Right lobe of liver (tissue), 6 donors: ENCODE measurements at places on chromosomes 13 and 19. TPM values are rescaled to one million over a fixed set of nuclear protein-coding genes. Genes with fewer than 3 reads are reported as not detected.
A peak's percentile ranks its signal among the peaks of the same experiment; 100 is the strongest.

The CYP2S1 gene
- 0.58 TPM for total RNA-seq

The KLK14 gene
- total RNA-seq: 0.18 TPM

DNA sequence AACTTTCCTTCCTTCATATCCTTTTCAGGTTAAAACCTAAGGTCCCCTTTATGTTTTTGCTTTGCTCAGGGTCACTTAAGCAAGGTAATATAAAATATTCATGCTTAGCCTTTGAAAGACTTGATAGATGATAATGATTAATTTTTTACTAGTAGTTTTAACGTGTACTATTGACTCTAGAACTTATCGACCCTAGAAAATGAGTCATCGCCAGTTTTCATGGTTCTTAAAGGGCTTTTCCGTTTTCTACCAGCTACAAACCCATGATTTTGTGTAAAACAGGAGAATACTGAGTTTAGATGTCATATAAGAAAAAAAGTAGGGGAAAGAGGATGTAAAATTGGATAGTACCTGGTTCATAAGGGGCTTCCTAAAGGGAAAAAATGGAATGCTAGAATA lies 75.7 kb downstream of the DHRS12 start:
- peak overlapping the region; percentile 53 for H3K27ac ChIP-seq
- no peak for DNase-seq
- no peaks in the 10 kb centered on the region for H3K36me3 ChIP-seq
- no peaks in the 10 kb centered on the region for H3K27me3 ChIP-seq
- peak overlapping the region; percentile 4 for H3K4me3 ChIP-seq
- H3K4me1 ChIP-seq: no peaks in the 10 kb centered on the region

- no peak for DNase-seq
- no peaks in the 10 kb centered on the region for H3K27me3 ChIP-seq
- peaks cover 42% of the 10 kb centered on the region for H3K36me3 ChIP-seq
- H3K4me3 ChIP-seq: no peak overlapping the region
- H3K4me1 ChIP-seq: no peaks in the 10 kb centered on the region
Observed at GRCh38 chr13:113178070-113178895, 19.8 kb downstream of the PROZ start.

The APOC4 gene
- total RNA-seq: 293 TPM

DNA sequence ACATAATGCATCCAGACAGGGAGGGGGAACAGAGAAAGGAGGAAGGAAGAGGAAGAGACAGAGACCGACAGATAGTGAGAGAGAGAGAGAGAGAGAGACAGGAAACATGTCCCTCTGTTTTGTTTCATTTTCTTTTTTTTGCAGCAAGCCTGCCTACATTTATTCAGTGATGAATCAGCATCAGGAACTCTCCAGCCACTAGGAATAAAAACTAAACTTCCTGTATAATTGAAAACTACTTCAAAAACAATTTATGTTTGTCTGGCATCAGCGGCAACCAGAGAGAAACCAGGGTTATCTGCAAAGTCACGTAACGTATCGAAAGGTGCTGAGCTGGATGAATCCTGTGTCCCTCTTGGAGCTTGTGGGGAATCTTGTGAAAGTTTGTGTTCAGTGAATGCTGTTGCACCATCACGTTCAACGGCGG lies 148.6 kb upstream of the SOX21 start:
- no peaks in the 10 kb centered on the region for H3K27me3 ChIP-seq
- no peaks in the 10 kb centered on the region for H3K4me1 ChIP-seq
- no peaks in the 10 kb centered on the region for H3K36me3 ChIP-seq
- no peak overlapping the region for H3K4me3 ChIP-seq
- no peak overlapping the region for H3K27ac ChIP-seq
- DNase-seq: no peak

- no peaks in the 10 kb centered on the region for H3K36me3 ChIP-seq
- DNase-seq: no peak
- no peak overlapping the region for H3K4me3 ChIP-seq
Observed at GRCh38 chr19:31666126-31666525, 316.9 kb upstream of the TSHZ3 start.

DNA sequence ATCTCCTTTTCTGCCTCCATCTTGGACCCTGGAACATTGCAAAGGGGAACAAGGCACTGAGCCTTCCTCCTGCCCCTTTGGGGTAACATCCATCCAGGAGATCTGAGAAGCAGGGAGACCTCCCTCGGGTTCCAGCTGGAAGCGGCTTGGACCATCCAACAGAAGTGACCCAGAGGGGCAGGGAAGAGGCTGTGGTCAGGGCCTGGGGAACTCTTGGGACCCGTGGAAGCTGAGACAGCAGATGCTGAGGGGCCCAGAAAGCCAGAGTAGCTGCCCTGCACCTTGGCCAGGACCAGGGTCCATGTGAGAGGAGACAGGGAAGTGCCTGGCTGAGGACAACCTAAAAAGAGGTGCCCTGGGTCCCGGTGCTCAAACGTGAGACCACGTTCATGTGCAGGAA lies 21.9 kb upstream of the KCTD15 start:
- H3K4me1 ChIP-seq: no peaks in the 10 kb centered on the region
- no peak overlapping the region for H3K27ac ChIP-seq
- no peaks in the 10 kb centered on the region for H3K36me3 ChIP-seq
- no peaks in the 10 kb centered on the region for H3K27me3 ChIP-seq
- DNase-seq: no peak
- H3K4me3 ChIP-seq: no peak overlapping the region

The GPR12 gene
- not detected for total RNA-seq

DNA sequence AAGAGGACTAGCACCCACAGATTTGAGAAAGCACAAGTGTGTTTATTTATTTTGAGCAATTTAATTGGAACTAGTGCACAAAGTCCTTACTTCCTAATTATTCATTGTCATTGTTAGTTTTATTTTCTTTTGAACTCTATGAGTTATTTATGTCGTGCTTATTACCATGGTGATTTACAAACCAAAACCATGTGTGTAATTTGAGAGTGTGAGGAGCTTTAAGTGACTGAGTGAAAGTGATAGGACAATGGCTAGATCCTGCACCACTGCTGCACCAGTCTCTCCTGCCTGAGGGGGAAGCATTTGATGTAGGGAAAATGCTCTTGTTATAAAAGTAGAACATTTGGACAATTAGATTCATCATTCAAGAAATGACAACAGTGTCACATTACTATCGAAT lies 172.3 kb upstream of the KLF12 start:
- no peak for DNase-seq
- H3K36me3 ChIP-seq: no peaks in the 10 kb centered on the region
- H3K4me1 ChIP-seq: no peaks in the 10 kb centered on the region
- no peak overlapping the region for H3K4me3 ChIP-seq
- no peak overlapping the region for H3K27ac ChIP-seq

- H3K4me3 ChIP-seq: peak overlapping the region; percentile 10
- H3K36me3 ChIP-seq: no peaks in the 10 kb centered on the region
- no peaks in the 10 kb centered on the region for H3K27me3 ChIP-seq
- peaks cover 13% of the 10 kb centered on the region for H3K4me1 ChIP-seq
- no peak overlapping the region for H3K27ac ChIP-seq
Observed at GRCh38 chr13:44191504-44192171, 182.0 kb upstream of the SERP2 start.

- peaks cover 24% of the 10 kb centered on the region for H3K36me3 ChIP-seq
- H3K27ac ChIP-seq: no peak overlapping the region
- H3K4me1 ChIP-seq: no peaks in the 10 kb centered on the region
- no peak overlapping the region for H3K4me3 ChIP-seq
Observed at GRCh38 chr19:34383599-34383998, 18.6 kb downstream of the GPI start.

- H3K4me3 ChIP-seq: no peak overlapping the region
- no peaks in the 10 kb centered on the region for H3K27me3 ChIP-seq
- no peak overlapping the region for H3K27ac ChIP-seq
- no peak for DNase-seq
- no peaks in the 10 kb centered on the region for H3K36me3 ChIP-seq
- no peaks in the 10 kb centered on the region for H3K4me1 ChIP-seq
Observed at GRCh38 chr19:27833031-27833430, 1379.9 kb downstream of the UQCRFS1 start.

The LRG1 gene
- 566 TPM for total RNA-seq

The CEACAM19 gene
- total RNA-seq: 9.0 TPM

- H3K27ac ChIP-seq: no peak overlapping the region
- no peaks in the 10 kb centered on the region for H3K36me3 ChIP-seq
- no peak overlapping the region for H3K4me3 ChIP-seq
Observed at GRCh38 chr13:41049480-41050440, 11.5 kb upstream of the WBP4 start.

The DIRAS1 gene
- total RNA-seq: 0.19 TPM

DNA sequence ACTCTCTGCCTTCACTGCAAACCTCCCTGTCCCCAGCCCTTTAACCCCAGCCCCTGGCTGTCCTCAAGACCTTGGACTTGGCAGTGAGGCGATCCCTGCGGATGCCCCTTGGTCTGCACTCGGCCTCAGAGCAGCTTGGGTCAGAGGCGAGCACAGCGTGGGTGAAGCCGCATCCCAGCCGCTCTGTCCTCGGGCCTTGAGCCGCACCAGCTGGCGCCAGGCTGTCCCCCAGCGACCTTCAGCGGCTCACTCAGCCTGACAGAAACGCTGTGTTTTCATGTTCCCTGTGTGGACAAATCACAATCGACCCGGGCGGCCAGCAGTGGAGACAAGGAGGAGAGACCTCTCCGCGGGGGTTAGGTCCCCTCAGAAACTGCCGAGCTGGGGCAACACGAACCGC lies 52.0 kb downstream of the GNG7 start:
- H3K4me3 ChIP-seq: no peak overlapping the region
- no peak overlapping the region for H3K27ac ChIP-seq
- H3K36me3 ChIP-seq: no peaks in the 10 kb centered on the region

DNA sequence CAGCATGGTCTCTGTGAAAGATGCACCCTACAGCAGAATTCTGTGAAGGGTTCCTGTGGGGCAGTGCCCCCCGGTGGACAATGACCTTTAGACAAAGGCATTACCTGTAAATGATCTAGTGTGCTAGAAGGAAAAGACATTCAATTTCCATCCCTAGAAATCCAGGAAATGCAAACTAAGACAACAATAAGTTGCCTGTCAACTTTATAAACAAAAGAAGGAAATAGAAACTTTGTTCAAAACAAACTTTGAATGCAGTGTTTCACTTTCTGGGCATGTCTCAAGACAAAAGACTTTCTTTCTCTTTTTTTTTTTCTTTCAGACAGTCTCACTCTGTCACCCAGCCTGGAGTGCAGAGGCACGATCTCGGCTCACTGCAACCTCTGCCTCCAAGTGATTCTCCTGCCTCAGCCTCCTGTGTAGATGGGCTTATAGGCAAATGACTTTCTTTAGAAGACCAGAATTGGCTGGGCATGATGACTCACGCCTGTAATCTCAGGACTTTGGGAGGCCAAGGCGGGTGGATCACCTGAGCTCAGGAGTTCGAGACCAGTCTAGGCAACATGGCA lies 15.5 kb downstream of the TEX101 start:
- no peaks in the 10 kb centered on the region for H3K36me3 ChIP-seq
- no peaks in the 10 kb centered on the region for H3K4me1 ChIP-seq
- no peak for DNase-seq
- no peaks in the 10 kb centered on the region for H3K27me3 ChIP-seq

DNA sequence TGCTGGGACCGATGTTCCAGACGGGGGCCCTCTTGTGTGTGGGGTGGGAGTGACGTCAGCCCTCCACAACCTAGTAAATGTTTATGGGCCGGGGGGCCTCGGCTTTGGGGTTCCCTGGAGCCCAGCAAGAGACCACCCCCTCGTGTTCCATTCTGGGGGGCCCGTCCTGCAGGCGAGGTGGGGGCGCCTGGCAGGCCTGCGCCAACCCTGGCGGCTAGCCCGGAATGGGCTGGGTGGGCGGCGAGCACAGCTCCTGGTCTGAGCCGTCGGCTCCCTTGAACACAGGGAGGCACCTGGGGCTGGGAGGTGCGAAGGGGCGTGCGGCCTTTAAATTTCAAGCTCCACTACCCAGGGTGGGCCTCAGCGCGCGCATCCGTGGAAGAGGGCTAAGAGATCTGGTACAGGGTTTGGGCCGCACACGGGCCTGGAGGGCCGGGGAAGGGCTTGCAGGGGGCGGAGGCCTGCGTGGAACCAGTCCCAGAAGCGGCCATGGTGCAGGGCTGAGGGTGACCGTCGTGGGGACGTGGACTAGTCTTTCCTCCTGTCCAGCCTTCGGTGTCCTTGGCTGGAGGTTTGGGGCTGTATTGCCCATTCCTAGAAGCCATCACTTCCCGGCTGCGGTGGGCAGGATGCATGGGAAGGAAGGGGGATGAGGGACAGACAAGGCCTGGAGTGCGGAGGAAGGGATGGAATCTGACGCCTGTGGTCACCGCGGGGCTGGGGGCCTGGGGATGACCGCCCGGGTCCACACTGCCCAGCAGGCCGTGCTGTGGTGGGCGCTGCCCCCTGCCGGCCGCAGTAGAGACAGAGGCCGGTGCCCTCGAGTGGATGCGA lies 11.4 kb downstream of the NDUFA11 start:
- no peaks in the 10 kb centered on the region for H3K36me3 ChIP-seq
- H3K27ac ChIP-seq: no peak overlapping the region
- H3K4me1 ChIP-seq: peaks cover 8% of the 10 kb centered on the region

The STOML3 gene
- total RNA-seq: not detected

DNA sequence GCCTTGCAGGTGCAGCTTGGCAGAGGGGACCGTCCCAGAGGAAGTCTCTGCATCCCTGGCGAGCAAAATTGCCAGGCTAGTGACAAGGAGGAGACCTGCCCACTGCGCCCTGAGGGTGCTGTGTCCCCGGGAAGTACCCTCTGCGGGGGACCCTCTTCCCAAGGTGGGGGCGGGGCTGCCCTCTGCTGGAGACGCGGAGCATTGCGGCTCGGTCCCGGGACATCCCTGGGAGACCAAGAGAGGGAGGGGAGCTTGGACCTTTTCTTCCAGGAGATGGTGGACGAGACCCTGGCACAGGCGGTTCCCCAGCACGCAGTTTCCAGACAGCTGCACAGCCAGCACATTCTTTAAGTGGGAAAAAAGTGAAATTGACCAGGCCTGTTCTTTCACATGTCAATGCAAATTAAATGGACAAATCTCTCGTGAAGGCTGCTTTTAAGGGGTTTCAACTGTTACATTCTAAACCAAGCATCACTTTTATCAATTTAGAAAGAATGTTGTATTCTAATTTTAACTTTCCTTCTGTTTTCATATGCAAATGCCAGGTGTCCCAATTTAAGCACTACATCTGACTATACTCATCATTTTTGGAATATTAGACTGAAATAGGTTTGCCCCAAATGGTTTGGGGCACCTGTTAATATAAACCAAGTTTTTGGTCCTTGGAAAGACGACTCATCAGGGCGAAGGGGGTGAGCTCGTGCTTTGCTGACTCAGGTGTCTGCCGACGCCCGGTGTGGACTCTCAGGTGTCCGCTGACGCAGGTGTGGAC lies 60.7 kb downstream of the MCF2L start:
- no peaks in the 10 kb centered on the region for H3K4me1 ChIP-seq
- H3K36me3 ChIP-seq: no peaks in the 10 kb centered on the region
- no peaks in the 10 kb centered on the region for H3K27me3 ChIP-seq
- H3K27ac ChIP-seq: no peak overlapping the region
- no peak overlapping the region for H3K4me3 ChIP-seq

DNA sequence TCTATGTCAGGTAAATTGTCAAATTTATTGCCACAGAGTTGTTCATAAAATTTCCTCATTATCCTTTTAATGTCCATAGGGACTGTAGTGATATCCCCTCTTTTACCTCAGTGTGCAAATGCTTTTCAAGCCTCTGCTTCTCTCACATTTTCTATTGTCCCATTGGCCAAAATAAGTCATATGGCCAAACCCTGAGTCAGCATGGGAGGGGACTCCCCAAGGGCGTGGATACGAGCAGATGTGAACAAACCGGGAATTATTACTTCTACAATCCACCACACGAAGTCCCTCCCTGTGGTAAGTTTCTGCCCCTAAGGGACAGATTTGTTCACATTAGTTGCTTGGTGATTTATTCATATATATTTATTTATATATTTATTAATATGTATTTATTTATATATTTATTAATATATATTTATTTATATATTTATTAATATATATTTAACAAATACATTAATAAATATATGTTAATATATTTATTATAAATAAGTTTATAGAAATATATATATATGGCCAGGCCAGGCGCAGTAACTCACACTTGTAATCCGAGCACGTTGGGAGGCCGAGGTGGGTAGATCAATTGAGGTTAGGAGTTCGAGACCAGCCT lies 20.1 kb upstream of the CAMSAP3 start:
- H3K27ac ChIP-seq: no peak overlapping the region
- no peak overlapping the region for H3K4me3 ChIP-seq
- no peaks in the 10 kb centered on the region for H3K27me3 ChIP-seq
- no peak for DNase-seq
